CD8-positive, alpha-beta memory T cell (primary cell): ENCODE measurements at places on chromosomes 4 and X. TPM values are rescaled to one million over a fixed set of nuclear protein-coding genes. Genes with fewer than 3 reads are reported as not detected.
A peak's percentile ranks its signal among the peaks of the same experiment; 100 is the strongest.

- no peaks in the 10 kb centered on the region for H3K36me3 ChIP-seq
- DNase-seq = no peak
- H3K27ac ChIP-seq = no peak overlapping the region
- H3K4me3 ChIP-seq = no peak overlapping the region
Measured at GRCh38 chrX:123665197-123665596, 67.7 kb downstream of the THOC2 start.

- H3K36me3 ChIP-seq = no peaks in the 10 kb centered on the region
- no peak overlapping the region for H3K27ac ChIP-seq
- H3K4me3 ChIP-seq = no peak overlapping the region
Measured at GRCh38 chrX:107677909-107678308, 49.6 kb downstream of the PRPS1 start.

MAGEA8 gene
- total RNA-seq = not detected

CLDN22 gene
- not detected for total RNA-seq

AGTR2 gene
- not detected for total RNA-seq

GRCh38 chr4:69051576-69051943, 44.7 kb upstream of the UGT2B7 start:
- H3K27ac ChIP-seq = no peak overlapping the region
- H3K36me3 ChIP-seq = no peaks in the 10 kb centered on the region
- no peaks in the 10 kb centered on the region for H3K4me1 ChIP-seq
- no peak for DNase-seq

DNA sequence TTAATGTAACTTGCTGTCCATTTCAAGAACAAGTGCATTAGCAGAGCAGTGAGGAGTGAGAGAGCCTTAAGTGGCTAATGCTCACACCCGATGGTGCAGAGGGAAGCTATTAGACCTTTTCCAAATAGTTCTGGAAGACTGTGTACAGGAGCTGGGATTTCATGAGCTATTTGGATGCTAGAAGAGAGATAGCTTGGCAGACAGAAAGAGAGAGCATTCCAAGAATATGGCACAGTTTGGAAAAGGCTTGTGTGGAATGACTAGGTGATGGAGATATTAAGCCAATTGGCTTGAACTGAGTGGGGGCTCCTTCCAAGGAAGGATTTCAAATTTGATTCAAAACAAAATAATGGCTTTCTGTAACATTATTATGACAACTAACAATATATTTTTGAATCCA, 1097.2 kb upstream of the TENM3 start:
- H3K36me3 ChIP-seq = no peaks in the 10 kb centered on the region
- no peaks in the 10 kb centered on the region for H3K4me1 ChIP-seq
- H3K4me3 ChIP-seq = no peak overlapping the region

OPRPN gene
- not detected for total RNA-seq

DNA sequence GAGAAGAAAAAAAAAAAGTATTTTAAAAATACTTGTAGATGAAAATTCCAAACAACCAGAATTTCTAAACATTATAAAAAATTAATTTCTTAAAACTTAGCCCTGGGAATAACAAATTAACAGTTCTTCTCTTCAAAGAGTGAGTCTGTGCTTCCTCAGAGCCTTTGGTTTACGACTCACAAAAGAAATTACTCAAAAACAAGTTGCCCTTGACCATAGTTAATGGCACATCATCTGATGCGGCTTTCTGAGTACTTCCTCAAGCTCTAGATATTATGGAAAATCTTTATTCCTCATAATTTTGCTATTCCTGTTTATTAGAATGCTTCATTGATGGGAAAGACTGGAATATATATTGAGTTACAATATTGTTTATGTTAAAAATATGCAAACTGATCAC, 23.7 kb downstream of the TAPT1 start:
- no peak overlapping the region for H3K27ac ChIP-seq
- no peak overlapping the region for H3K4me3 ChIP-seq
- no peaks in the 10 kb centered on the region for H3K27me3 ChIP-seq
- no peaks in the 10 kb centered on the region for H3K36me3 ChIP-seq
- DNase-seq = no peak

GRCh38 chr4:76606645-76607265, 171.7 kb downstream of the SHROOM3 start:
- no peak overlapping the region for H3K4me3 ChIP-seq
- no peak for DNase-seq
- no peaks in the 10 kb centered on the region for H3K27me3 ChIP-seq

ELF2 gene
- 26.6 TPM for total RNA-seq

- H3K27ac ChIP-seq = no peak overlapping the region
- H3K36me3 ChIP-seq = no peaks in the 10 kb centered on the region
- no peaks in the 10 kb centered on the region for H3K4me1 ChIP-seq
- no peaks in the 10 kb centered on the region for H3K27me3 ChIP-seq
Measured at GRCh38 chrX:7261672-7262332, 113.8 kb upstream of the PUDP start.

GRCh38 chr4:174538123-174538875, 16.0 kb upstream of the HPGD start:
- H3K27ac ChIP-seq = no peak overlapping the region
- H3K36me3 ChIP-seq = no peaks in the 10 kb centered on the region
- no peaks in the 10 kb centered on the region for H3K4me1 ChIP-seq
- no peaks in the 10 kb centered on the region for H3K27me3 ChIP-seq
- no peak overlapping the region for H3K4me3 ChIP-seq
- no peak for DNase-seq

MFAP3L gene
- 3.0 TPM for total RNA-seq

- no peak within 1 kb of the TSS for H3K27ac ChIP-seq
- H3K36me3 ChIP-seq = no peaks in the 10 kb centered on the region
- peak within 1 kb of the TSS; percentile 34 for H3K4me3 ChIP-seq
- H3K4me1 ChIP-seq = peaks cover 9% of the 10 kb centered on the region
- peaks cover 8% of the 10 kb centered on the region for H3K27me3 ChIP-seq
Measured at GRCh38 chrX:148500423-148501385, at the start of gene AFF2. AFF2 (plus strand) TSS chrX:148500617; CDS start chrX:148501098, 481 bp downstream.

DNA sequence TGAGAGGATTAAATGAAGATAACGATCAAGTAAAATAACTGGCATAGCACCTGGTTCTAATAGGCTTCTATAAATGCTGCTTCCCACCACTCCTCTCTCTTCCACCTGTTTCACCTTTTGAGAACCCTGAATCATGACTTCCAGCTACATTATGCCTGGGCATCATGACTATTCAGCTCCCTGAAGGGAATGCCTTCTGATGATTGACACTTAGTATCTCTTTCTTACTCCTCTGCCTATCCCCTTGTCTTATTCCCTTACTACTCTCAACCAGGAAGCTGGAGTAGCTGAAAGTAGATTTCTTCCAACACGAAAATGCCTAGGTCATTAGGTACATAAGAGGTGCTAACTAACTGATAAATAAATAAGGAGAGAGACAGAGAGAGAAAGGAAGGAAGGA, 24.7 kb upstream of the CXCL8 start:
- no peak overlapping the region for H3K4me3 ChIP-seq
- no peaks in the 10 kb centered on the region for H3K27me3 ChIP-seq
- no peaks in the 10 kb centered on the region for H3K36me3 ChIP-seq
- H3K4me1 ChIP-seq = no peaks in the 10 kb centered on the region

DNA sequence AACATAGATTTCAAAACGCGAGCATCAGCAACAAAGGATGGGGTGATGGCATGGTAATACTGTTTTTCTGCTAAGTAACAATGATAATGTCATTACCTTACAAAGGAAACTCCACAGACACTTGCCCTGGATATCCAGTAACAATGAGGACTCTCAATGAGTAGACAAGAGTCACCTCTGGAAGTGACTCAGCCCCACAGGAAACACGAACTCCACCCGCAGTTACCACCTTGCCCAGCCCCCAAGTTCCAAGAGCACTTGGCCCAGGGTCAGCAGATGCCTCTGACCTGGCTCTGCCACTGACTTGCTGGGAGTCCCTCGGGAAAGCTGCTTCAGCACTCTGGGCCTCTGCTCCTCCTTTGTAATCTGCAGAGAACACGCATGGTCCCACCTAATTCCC, 110.3 kb upstream of the MAP3K15 start:
- H3K27ac ChIP-seq = peak overlapping the region; percentile 38
- no peaks in the 10 kb centered on the region for H3K36me3 ChIP-seq
- H3K4me1 ChIP-seq = peaks cover 6% of the 10 kb centered on the region

MAP9 gene
- total RNA-seq = 12.0 TPM
